ENCODE measurements at places on chromosomes 7 and 10.
A peak's percentile ranks its signal among the peaks of the same experiment; 100 is the strongest.

GRCh38 chr7:121372376-121373010 is 23.6 kb downstream of the FAM3C start:
- DNase-seq, result no peak

DNA sequence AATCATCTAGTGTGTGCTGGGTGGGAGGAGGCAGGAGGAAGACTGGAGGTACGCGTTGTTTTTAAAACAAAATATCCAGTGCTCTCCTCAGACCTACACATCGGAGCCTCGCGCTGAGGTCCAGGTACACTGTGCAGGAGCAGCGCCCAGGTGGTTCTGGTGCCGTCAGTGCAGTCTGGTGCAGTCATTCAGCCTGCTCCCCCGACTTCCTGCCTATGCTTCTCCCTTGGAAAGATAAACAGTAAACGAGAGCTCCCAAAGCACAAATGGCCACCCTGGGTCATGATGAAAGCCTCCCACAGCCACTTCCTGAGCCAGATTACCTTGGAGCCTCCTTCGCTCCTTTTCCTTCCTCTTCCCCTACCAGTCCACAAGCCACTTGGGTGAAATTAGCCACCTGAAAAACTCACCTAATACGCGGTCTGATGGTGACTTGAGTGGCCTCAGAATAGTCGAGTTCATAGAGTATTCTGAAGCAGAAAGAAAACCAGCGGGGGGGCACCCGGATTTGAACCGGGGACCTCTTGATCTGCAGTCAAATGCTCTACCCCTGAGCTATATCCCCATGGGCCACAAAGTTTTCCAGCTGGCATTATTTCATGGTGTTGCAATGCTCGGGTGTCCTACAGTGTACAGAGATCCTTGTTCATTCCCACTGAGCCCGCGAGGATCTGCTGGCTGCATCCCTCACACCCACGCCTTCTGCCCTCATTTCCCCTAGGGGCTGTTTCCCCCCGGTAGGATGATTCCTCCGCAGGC is 82.5 kb downstream of the ZNF467 start:
- peak; percentile 32 for DNase-seq

GRCh38 chr10:118998183-118998582 is 31.3 kb upstream of the NANOS1 start:
- no peak for DNase-seq

DNA sequence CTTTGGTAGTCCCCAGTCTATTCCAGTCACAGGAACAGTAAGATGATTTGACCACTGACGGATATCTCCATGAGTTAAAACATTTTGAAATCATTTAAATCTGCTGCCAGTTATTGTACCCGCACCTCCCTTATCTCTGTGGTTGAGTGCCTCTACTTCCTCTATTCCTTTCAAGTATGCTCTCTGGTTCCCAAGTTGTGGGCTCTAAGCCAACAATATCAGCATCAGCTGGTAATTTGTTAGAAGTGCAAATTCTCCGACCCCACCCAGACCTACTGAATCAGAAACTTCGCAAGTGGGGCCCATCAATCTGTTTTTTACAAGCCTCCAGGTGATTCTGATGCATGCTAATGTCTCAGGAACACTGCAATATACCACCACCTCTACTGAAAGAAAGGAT is 235.5 kb downstream of the CCSER2 start:
- no peak for DNase-seq

DNA sequence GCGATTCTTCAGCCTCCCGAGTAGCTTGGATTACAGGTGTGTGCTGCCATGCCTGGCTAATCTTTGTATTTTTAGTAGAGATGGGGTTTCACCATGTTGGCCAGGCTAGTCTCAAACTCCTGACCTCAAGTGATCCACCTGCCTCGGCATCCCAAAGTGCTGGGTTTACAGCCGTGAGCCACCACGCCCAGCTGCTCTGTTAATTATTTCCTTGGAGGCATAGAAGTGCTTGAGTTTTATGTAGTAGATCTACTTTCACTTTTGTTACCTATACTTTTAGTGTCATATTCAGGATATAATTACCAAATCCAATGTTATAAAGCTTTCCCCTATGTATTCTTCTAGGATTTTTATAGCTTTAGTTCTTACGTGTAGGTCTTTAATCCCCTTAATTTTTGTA is 1093.0 kb downstream of the GATA3 start:
- no peak for DNase-seq
